Muscle of leg (tissue), 16 donors: ENCODE measurements at places on chromosomes 3 and 15. TPM values are rescaled to one million over a fixed set of nuclear protein-coding genes. Genes with fewer than 3 reads are reported as not detected.
A peak's percentile ranks its signal among the peaks of the same experiment; 100 is the strongest.

The PRSS50 gene
- 0.06 TPM for polyA plus RNA-seq

The COL6A5 gene
- 0.07 TPM for polyA plus RNA-seq

The XCR1 gene
- 0.60 TPM for polyA plus RNA-seq

The TGM5 gene
- 0.05 TPM for polyA plus RNA-seq

The NANOGP8 gene
- not detected for polyA plus RNA-seq

DNA sequence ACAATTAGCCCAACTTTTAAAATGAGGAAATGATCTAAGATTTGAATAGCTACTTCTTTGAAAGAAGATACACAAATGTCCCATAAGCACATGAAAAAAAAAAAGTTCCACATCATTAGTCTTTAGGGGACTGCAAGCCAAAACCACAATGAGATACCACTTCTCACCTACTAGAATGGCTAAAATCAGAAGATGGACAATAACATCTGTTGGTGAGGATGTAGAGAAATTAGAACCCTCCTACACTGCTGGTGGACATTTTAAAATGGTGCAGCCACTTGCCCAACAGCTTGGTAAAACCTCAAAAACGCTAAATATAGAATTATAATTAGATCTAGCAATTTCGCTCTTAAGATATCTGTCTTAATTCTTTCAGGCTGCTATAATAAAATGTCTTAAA, 77.1 kb downstream of the MEX3B start:
- DNase-seq = no peak

DNA sequence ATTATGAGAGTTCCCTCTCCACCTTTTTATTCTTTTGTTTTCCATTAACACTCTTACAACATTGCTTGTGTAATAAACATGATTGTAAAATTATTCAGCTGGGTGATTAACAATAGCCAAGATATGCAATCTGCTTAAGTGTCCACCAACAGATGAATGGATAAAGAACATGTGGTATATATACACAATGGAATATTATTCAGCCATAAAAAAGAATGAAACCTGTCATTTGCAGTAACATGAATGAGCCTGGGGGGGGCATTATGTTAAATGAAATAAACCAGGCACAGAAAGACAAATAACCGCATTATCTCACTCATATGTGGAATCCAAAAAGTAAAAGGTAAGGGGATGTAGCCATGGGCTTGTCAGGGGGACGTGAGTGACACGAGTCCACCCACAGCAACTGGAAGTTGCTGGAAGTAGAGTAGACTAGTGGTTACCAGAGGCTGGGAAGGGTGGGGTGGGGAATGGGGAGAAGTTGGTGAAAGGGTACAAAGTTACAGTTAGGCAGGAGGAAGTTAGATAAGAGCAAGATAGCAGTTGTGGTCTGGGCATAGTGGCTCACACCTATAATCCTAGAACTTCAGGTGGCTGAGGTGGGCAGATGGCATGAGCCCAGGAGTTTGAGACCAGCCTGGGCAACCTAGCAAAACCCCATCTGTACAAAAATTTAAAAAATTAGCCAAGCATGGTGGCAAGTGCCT, 28.7 kb upstream of the CD47 start:
- DNase-seq = no peak

GRCh38 chr3:136547293-136547692, 204.9 kb downstream of the STAG1 start:
- no peak for DNase-seq

DNA sequence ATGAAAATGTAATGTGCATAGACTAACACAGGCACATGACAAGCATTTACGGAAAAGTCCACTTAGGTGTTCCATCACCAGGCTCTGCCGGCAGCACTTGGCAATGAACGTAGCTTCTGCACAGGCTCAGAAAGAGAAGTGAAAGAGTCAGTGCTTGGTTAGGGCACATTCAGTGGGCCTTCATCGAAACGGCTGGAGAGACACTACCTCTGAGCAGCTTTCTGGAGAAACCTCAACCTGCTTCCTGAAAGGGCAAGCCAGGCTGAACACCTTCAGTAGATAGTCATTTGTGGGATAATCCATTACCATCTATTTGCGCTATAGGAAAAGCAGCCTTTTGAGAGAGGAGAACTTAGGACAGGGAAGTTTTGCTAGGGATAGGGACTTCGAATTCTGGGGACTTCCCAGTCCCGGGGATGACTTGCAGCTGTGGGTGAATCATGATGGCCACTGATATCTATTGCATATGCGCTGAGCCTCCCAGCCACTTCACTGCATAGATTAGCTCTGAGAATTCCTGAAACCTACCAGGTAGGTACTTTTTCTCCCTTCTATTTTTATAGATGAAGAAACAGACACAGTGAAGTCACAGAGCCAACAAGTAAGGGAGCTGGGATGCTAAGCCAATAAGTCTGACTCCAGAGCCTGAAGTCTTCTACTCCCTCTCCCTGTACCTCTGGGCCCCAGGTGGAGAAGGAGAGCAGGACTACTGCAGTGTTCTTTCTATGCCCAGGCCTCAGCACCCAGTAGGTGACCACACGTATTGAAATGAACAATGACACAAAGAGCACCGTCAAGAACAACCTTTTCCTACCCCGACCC, 4.2 kb upstream of the SH2D7 start:
- DNase-seq = no peak

DNA sequence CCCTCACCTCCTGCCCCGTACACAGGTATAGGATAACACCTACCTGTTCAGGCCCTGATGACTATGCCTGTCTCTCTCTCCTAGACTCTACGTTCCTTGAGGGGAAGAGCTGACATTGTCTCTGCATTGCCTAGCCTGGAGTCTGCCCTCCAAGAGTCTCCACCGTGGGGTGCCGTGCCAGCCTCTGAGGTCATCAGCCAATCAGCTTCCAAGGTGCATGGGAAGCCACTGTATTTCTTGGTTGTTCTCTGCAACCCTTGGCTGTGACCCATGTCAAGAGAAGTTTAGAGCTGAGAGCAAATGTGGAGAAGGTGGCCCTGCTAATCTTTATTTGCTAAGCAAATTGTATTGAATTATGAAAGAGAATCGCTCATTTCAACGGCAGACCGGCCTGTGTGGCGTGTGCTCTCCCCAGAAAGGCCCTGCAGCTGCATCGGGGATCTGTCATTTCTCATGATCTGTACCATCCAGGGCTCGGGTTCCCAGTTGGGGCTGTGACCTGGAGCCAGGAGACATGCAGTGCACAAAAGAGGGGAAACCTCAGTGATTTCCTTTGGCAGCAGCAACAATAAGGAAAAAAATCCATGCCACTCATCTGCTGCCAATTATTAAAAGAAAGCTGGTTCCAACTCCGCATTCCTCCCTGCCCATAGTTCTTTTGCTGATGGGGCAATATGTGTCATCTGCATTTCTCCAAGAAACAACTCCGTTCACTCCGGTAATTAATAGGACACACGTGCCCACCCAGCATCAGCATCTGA, 182.2 kb downstream of the MEGF11 start:
- no peak for DNase-seq

- no peak for DNase-seq
Measured at GRCh38 chr3:100032243-100032642, 82.1 kb downstream of the FILIP1L start.

DNA sequence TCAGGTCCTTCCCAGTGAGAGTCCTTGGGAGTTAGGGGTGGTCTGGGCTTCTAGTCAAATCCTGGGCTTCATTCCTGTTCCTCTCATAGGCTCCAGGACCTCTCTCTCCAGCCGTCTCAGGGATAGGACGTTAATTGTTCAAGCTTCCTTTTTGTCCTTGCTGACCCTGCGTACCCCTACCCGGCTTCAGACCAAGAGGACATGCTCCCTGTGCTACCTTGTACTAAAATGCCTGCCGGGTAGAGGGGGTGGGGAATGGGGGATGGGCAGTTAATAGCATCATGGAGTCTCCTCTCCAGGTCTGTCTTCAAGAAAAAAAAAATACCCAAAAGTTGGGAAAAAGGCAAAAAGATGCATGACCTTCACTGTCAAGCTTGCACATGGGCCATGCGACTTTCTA, 36.5 kb upstream of the GALNT15 start:
- no peak for DNase-seq

DNA sequence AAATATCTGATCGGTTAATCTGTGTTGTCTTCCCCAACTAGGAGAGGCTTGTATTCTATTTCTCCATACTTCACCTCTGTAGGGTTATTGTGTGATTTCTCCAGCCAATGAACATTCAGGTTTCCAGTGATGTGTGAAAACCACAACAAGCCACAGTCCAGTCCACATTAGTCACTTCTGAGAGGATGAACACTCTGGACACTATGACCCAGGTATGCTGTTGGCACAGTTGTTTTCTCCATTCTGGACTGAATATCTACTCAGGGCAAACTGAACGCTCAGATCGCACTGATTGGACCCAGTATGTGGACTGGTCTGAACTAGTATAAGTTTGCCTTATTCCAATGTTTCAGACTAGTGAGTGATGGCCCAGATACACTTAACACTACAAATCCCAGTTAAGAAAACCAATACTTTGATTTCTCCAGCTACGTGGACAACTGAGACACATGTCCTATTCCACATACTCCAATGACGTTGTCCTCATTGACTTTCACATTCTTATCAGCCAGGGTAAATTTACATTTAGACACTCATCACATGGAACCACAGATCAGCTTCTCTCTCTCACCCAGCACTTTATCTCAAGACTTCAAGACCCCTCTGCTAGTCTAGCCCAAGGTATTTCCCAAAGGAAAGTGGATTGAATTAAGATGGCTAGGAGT, 587.4 kb upstream of the SGO1 start:
- no peak for DNase-seq

GRCh38 chr15:80034629-80035028, 24.8 kb upstream of the ZFAND6 start:
- DNase-seq = no peak

GRCh38 chr15:96123028-96123400, 207.5 kb upstream of the NR2F2 start:
- no peak for DNase-seq

DNA sequence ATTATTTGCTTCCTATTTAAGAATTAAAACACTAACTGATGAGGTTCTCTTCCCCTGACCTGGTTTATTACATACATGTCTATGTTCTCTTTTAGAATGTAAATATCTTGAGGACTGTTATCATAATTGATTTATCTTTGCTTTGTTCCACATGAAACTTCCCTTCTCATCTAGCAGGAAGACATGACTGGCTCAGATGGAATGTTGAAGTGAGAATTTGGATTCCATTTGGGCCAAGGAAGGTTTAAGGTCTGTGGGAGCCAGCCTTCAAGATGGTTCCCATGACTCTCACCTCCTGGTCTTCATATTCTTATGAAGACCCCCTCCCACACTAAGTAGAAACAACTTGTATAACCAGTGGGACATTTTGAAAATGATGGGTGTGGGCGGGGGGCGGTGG, 222.2 kb upstream of the GADL1 start:
- no peak for DNase-seq

DNA sequence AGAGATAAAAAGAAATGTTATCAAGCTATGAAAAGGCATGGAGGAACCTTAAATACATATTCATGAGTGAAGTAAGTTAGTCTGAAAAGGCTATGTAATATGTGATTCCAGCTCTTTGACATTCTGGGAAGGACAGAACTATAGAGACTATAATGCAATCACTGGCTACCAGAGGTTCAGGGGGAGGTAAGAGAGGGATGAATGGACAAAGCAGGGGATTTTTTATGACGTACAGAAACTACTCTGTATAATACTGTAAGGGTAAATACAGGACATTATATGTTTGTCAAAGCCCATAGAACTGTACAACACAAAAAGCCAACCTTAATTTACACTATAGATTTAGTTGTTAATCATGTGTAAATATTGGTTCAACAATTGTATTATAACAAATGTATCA, 46.1 kb downstream of the MCTP2 start:
- DNase-seq = no peak

GRCh38 chr3:113698956-113699355, 2.5 kb upstream of the USF3 start:
- peak; percentile 16 for DNase-seq

- DNase-seq = no peak
Measured at GRCh38 chr3:117600666-117601065, 891.1 kb downstream of the TUSC7 start.

DNA sequence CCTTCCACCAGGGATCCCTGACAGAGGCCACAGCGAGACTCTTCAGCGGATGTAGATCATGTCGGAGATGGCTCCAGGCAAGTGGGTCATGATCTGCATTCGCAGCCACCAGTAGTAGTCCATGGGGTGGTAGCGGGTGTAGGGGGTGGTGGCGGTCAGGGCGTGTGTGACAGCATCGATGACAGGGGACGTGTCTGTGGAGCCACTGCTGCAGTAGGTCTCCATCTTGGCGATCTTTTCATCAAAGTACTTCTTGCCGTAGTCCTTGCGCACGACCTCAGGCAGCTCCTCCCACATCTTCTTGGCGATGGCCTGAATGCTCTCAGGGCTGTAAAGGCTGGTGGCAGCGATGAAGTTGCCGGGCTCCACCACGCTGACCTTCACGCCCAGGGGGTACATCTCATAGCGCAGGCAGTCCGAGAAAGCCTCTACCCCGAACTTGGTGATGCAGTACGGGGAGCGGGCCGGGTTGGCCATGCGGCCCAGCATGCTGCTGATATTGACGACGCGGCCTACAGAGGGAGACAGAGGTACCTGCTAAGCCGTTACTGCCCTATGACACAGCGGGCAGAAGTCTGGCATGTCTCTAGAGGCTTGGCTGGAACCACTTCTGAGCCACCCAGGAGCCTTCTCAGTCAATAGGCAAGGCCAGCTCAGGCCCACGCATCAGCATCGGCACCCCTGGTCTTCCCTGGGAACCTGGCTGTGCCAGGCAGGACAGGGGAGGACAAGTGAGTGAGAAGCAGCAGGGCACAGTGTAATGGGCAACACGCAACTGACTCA, 43.7 kb downstream of the BDH1 start:
- DNase-seq = no peak
